ENCODE measurements at places on chromosomes 3 and 15.
A peak's percentile ranks its signal among the peaks of the same experiment; 100 is the strongest.

DNA sequence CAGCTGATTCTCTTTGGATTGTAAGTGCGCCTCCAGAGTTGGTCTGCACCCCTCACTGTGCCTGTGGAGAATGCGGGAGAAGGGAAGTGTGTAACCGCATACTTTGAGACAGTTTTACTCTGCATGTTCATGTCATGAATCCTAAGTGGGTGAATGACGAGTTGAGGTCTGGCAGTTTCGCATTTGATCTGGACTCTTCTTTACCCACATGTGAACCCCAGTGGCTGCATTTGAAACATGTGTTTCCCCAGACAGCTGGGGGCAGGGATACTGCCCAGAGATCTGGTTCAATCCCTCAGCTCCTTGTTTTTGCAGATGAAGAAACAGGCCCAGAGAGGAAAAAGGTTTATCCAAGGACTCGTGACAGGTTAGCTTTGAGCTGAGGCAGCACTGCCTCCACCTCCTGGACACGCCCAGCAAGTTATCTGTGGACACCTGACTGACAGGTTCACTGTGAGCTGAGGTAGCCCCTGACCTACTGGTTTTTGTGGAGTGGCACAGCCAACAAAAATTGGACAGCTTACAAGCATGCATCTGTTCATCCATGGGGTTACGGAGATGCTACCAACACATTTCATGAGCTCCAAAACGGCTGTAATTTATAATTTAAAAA is 207.3 kb downstream of the XXYLT1 start:
- DNase-seq: no peak

DNA sequence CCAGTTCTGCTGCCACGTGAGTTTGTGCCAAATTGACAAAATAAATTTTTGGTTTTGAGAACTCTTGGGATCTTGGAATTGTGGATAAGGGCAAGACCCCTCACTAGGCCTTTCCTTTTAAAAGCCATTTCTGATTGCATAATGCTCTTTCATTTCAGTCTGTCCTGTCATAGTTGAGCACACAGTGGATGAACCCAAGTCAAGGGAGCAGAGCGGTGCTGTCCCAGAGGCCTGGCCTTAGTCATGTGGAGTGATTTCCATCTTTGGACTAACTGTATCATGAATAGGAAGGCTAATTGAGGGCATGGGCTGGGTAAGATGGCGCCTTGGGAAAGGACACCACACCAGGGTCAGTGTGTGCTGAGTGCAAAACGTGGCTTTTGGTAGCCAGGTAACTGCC is 304.0 kb downstream of the UACA start:
- DNase-seq: no peak

GRCh38 chr3:109806929-109807328 is 469.6 kb upstream of the DPPA4 start:
- no peak for DNase-seq

- no peak for DNase-seq
Measured at GRCh38 chr3:60448696-60449095, 802.6 kb downstream of the FHIT start.

DNA sequence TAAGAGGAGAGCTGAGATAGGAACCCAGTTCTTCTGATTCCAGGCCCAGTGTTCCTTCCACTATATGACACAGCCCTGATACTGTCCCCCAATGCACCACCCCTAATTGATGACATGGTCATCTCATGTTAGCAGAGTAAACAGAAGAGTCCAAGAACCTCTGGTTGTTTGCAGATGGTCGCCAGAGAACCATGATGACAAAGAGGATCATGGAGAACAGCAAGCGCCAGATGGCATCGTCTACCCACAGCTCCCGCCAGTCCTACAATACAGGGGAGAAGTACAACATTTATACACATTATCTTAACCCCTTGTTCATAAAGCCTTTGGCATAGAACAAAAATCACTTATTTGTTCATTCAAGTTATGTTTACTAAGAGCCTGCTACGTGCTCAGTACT is 18.5 kb upstream of the VPS39 start:
- no peak for DNase-seq

GRCh38 chr3:72118628-72119027 is 333.7 kb upstream of the PROK2 start:
- DNase-seq: no peak

DNA sequence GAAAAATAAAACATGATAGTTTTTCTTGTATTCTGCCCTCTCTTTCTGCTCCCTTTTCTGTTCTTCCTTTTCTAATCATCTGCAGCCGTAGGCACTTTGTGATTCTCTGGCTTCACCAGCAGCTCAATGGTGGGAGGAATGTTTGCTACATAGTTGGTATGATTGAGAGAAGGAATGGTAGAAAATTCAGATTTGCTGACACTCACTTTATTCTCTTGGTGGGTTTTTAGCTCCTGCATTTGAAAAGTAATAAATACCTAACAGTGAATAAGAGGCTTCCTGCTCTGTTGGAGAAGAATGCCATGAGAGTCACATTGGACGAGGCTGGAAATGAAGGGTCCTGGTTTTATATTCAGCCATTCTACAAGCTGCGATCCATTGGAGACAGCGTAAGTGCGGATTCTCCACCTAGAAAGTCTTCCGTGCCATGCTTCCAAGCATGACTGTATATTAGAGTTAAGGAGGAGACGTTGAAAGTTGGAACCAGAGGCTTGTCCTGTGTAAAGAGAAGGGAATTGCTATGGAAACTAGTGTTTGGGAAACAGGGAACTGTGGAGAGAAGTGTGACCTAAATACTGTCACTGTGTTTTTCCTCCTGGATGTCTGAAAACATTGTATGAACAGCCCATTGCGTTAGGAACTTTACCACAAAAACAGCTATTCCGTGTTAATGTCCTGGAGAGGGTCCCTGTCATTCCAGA is 148.9 kb downstream of the ITPR1 start:
- DNase-seq: no peak

GRCh38 chr15:33866101-33866737 is 102.1 kb upstream of the CHRM5 start:
- no peak for DNase-seq

- no peak for DNase-seq
Measured at GRCh38 chr15:68228143-68228970, 1.2 kb downstream of the CLN6 start.

DNA sequence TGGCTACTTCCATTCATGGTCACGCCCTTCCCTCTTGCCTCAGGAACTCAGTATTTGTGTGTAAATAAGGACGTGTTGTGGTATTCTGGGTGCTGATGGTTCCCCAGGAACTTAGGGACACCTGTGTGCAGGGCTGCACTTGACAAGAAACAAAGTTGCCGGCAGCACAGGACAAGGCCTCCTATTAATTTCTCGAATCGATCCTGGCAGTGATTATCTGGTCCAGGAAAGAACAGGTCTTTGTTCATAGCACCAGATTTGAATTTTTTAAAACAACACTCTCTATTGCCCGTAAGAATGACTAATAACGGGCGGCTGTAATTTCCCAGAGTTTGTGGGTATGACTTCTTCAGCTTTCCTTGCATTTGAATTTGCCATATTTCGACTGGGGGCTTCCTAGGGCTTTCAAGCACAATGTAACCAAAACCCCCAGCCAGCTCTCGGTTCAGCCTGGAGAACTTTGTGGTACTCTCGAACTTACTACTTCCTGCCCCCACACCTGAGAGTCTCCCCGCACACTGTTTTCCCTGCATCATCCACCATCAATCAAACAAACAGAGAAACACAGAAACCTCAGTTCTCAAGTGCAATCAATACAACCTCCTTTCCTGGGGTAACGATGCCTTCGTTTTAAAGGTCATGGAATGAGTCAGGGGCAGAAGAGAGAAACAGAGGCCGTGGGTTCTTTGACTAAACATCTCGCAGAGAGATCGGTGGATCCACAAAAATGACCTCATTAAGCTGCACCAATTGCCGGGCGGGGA is 241.7 kb upstream of the ICE2 start:
- DNase-seq: no peak

DNA sequence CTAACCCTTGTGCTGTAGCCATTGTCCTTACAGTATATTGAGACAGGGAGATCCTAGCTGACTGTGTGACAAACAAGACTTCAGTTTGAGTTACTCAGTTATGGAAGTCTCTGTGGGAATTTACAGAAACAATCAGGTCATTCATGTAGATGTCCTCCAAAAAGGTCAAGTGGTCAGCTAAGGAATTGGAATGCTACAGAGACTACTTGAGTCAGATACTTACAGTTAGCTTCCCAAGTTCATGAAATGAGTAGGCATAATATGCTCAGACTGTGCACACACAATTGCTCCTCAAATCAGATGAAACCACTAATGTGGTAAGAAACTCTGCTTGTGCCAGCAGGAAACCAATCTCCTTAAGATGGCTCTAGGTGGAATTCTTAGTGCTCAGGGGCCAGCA is 985.7 kb downstream of the NSUN3 start:
- no peak for DNase-seq

- DNase-seq: no peak
Measured at GRCh38 chr15:71921191-71921590, 110.8 kb downstream of the NR2E3 start.

GRCh38 chr3:173706630-173707029 is 309.1 kb downstream of the NLGN1 start:
- DNase-seq: no peak

GRCh38 chr15:26628879-26629529 is 143.9 kb downstream of the GABRB3 start:
- DNase-seq: peak; percentile 80
